ENCODE measurements at places on chromosomes 1 and 21.

DNA sequence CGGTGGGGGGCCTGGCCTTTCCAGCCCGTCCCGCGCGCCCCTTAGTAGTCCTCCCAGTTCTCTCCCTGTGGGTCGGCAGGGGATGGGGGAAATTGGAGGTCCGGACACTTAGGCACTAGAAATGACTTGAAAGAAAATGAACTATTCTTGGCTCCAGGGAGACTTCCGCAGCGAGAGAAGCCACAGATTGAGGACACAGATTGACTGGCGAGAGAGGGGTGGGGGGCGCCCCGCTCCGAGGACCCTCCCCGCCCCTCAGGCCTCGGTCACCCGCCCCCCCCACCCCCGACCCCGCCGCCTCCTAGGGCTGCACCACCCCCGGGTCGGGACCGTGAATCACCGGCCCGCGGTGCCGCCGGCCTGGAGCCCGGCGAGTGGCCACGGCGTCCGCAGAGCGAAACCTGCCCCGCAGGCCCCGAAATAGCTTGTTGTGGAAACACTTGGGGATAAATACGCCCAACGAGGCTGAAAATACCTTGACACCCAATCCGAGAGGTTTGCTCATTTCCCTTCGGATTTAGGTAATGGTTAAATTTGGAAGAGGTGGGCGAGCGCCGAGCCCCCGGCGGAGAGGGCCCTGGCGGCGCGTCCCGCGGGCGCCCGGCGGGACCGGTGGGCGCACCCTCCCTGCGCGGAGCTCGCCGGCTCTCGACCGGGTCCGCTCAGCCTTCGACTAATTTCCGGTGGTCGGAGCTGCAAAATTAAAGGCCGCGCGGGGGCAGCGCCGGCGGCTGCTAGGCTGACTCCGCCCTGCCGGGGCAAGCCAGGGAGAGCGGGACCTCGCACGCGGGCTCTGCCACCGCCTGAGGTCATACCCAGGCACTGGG, at the start of gene GFI1:
GFI1 (minus strand) TSS at position 675 of the 827 bp plus-strand sequence. CDS start 3,438 bp downstream, outside the sequence.
- DNase-seq: no peak

DNA sequence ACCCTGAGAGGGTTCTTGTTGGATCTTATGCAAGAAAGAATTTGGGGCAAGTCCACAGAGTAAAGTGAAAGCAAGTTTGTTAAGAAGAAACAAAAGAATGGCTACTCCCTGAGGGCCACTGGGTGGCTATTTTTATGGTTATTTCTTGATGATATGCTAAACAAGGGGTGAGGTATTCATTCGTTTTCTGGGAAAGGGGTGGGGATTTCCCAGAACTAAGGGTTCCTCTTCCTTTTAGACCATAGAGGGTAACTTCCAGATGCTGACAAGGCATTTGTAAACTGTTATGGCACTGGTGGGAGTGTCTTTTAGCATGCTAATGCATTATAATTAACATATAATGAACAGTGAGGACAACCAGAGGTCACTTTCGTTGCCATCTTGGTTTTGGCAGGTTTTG, 18.2 kb upstream of the IFI6 start:
- DNase-seq: no peak

DNA sequence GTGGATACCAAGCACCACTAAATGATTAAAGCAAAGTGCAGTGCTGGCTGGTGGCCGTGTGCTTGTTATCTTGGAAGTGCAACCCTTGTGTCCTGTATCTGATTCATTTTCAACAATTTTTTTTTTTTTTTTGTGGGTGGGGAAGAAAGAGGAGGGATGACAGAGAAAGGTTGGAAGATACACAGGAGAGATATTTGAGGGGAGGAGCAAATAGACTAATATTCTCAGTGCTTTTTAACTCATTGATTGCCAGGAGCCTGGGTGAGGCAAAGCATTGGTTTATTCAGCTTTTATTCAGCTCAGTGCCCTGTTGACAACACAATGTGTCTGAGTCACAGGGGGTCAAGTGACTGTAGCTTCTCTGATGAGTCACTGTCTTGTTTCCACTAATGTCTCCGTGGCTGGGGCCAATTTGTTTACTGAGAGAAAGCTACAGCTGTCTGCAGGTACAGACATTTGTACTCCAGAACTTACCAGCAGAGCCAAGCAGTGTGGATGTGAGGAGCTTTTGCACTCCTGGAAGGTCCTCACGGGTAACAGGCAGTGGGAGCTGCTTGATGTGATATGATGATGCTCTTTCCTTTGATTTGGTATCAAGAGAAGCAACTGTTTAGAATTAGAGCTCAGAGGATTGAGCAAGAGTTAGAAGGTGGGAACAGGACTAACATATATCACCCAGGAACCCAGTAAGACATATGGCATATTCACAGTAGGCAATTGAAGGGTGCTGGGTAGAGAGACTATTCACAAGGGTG, 23.6 kb upstream of the DNM3 start:
- no peak for DNase-seq

GRCh38 chr1:17027900-17028299, 16.2 kb upstream of the ATP13A2 start:
- no peak for DNase-seq

DNA sequence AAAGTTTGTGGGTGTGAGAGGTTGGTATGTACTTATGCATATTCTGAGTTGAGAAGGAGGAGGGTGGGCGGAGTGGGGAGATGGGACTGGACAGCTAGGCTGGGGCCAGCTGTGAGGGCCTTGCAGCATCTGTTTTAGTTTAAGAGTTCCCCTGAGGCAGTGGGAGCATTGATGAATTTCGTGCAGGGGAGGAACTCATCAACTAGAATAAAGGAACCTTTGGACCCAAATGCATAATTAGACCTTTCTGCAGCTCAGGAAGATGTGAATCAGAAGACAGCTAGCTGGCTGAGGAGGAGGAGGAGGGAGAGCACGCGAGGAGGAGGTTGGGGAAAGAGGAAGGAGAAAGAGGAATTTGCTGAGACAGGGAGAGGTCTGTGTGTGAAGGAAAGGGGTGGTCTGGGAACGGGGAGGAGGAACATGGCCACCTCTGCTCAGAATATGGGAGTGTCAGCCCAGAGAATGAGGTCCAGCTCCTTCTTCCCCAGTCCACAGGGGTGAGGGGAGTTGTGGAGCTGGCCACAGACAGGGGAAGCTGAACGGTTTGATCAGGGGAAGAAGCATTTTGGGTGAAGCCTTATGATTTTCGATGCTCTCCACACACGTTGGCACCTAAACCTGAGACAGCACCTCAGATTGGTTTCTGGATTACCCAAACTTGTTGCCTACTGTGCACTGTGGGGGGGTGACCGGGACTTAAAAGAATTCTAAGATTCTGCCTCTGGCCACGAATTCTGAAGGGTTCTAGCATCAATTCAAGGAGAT, 27.7 kb downstream of the MYOG start:
- no peak for DNase-seq

DNA sequence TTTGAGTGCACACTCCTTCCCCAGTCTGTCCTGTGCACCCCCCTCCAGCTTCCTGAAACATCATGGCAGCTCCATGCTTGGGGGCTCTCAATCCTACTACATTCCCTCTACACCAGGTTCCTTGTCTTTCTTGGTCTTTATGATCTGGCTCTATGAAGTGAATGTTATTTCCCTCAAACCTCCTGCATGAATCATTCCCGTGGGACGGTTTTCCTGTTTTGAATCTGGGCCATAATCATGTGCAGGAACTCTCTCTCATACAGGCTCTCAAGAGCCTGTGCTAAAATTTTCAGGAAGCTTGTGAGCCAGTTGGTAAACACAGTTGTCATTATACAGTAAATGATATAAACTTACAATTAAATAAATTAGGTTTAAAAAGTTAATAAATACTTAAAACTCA, 89.8 kb upstream of the KCNE2 start:
- DNase-seq: no peak

DNA sequence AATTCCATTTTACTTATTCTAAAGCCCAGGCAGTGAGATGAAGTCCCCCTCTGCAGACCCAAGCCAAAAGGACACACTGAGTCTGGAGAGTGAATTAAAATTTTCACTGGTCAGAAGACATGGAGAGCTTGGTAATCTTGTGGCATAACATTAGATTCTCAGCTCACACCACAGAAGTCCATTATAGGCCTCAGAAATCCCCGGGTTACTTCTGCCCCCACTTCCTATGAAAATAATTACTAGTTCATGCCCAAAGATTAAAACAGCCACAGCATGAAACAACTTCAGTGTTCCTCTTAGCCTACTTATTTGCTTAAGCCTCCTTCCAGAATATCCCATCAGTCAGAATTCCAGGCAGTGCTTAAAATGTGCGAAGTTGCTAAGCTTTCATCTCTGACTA, 123.3 kb downstream of the ZC3H11B start:
- DNase-seq: no peak
